ENCODE measurements at places on chromosomes 2 and 18.

GRCh38 chr2:53087262-53087873, 680.2 kb upstream of the CHAC2 start:
- no peak for DNase-seq

GRCh38 chr2:43513216-43513615, 82.6 kb downstream of the THADA start:
- DNase-seq, result no peak

GRCh38 chr2:152054593-152054992, 44.3 kb downstream of the CACNB4 start:
- no peak for DNase-seq

GRCh38 chr18:44668270-44668975, 12.3 kb upstream of the SETBP1 start:
- no peak for DNase-seq

- DNase-seq, result no peak
These were observed 31.3 kb upstream of the TMEM131 start for GRCh38 chr2:98026927-98027522.

GRCh38 chr2:211049321-211050018, 493.1 kb downstream of the CPS1 start:
- DNase-seq, result no peak

All from substantia nigra (tissue), 51 donors.